HL-60 (cell line): ENCODE measurements at places on chromosomes 4 and X.

GRCh38 chrX:68838571-68838910 is 9.7 kb downstream of the EFNB1 start:
- no peak for DNase-seq

DNA sequence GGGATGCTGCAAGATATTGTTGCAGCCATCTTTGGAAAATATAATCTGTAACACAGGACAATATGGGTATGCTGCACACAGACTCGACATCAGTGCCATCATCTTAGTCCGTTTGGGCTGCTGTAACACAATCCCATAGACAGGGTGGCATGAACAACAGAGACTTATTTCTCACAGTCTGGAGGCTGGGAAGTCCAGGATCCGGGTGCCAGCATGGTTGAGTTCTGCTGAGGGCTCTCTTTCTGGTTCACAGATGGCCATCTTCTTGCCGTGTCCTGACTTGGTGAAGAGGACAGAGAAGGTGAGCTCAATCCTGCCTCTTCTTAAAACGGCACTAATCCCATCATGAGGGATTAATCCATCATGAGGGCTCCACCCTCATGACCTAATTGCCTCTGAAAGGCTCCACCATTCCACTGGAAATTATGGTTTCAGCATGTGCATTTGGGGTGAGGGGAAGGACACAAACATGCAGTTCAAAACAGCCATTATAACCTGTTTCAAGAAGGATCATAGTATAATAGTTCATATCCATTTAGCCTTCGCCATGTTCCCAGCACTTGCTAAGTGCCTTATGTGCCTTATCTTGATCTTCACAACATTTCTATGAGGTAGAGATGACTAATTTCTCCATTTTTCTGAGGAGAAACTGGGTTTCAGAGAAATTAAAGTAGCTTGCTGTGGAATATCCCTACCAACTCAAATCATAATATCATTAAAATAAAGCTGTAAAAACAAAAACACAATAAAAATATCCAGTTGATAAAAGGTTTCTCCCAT is 27.9 kb upstream of the SPP1 start:
- no peak for DNase-seq

DNA sequence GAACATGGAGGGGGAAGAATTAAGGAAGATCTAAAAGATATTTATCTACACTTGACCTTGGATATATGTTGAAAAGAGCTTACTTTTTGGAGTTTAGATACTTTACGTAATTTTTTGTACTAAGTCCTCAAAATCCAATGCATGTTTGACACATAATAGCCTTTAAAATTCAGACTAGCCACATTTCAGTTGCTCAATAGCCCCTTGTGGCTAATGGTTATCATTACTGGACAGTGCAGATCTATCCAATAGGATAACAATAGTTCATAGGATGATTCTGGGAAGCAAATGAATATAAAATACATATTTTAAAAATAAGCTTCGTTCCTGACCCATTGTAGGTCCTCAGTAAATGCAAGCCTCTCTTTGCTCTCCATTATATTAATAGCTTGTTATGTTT is 13.8 kb downstream of the AP1AR start:
- no peak for DNase-seq

DNA sequence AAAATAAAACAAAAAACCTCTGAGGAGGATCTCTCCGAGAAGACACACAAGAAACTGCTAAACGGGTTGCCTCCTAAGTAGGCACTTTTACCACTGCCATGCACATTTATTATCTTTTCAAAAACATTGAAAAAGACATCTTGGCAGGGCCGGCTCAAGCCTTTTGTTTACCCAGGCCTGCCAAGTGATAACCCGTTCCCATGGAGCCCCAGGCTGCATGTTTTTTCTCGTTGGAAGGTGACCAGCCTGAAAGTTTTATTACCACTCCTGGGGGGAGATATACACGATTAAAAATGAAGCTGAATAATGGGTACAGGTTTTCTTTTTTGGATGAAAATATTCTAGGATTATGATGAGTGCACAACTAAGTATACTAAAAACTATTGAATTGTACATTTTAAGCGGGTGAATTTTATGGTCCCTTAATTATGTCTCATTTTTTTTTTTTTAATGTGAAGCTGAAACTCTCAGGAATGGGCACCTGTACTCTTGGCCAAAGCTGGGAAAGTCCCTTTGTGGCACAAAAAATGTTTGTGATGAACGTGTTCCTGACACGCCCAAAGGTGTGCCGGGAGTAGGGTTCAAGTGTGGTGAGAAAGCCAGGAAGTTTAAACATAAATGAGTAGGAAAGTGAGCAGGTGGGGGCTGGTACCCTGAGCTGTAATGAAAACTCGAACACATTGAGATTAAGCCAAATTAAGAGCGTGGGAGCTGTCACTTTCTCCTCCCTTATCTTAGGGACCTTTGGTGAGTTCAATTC is 1.5 kb upstream of the MAP7D2 start:
- no peak for DNase-seq

- DNase-seq, result no peak
Observed at GRCh38 chr4:147059064-147059731, 113.5 kb upstream of the TTC29 start.

DNA sequence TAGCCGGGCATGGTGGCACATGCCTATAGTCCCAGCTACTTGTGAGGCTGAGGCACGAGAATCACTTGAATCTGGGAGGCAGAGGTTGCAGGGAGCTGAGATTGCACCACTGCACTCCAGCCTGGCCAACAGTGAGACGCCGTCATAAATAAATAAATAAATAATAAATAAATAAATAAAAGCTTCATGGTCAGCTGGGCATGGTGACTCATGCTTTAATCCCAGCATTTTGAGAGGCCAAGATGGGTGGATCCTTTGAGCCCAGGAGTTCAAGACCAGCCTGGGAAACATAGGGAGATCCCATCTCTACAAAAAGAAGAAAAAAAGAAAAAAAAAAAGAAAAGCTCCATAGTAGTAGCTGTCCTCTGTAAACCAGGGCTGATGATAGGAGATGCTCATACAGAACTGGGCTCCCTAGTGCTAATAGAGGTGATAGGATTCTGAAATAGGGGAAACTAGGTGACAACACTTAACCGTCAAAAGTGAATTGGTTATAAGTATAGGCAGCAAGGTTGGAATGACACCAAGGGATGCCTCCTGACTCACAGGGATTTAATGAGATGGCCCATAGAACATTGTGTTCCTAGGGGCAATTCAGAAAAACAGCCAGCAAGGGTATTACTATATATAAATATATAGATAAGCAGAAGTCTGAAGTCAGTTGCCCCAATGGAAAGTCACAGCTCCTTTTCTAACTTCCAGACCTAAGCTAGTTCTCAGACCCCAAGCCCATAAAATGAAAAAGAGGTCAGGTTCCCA is 41.8 kb upstream of the ARHGEF6 start:
- no peak for DNase-seq

- no peak for DNase-seq
Observed at GRCh38 chrX:134718105-134718965, 60.1 kb upstream of the PLAC1 start.

DNA sequence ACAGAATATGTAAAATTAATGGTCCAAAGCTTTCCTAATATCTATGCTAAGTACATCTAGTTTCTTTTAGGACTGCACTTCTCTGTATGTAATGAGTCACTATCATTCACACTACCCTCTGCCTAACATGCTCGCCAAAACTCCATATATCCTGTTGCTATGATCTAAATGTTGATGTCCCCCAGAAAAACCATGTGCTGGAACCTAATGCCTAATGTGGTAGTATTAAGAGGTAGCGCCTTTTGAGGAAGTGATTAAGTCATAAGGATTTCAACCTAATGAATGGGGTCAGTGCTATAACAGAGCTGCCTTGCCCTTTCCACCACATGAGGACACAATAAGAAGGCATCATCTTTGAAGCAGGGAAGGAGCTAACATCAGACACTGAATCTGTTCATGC is 34.9 kb upstream of the NFKB1 start:
- DNase-seq, result no peak

GRCh38 chr4:107060388-107060787 is 24.3 kb upstream of the DKK2 start:
- DNase-seq, result no peak

DNA sequence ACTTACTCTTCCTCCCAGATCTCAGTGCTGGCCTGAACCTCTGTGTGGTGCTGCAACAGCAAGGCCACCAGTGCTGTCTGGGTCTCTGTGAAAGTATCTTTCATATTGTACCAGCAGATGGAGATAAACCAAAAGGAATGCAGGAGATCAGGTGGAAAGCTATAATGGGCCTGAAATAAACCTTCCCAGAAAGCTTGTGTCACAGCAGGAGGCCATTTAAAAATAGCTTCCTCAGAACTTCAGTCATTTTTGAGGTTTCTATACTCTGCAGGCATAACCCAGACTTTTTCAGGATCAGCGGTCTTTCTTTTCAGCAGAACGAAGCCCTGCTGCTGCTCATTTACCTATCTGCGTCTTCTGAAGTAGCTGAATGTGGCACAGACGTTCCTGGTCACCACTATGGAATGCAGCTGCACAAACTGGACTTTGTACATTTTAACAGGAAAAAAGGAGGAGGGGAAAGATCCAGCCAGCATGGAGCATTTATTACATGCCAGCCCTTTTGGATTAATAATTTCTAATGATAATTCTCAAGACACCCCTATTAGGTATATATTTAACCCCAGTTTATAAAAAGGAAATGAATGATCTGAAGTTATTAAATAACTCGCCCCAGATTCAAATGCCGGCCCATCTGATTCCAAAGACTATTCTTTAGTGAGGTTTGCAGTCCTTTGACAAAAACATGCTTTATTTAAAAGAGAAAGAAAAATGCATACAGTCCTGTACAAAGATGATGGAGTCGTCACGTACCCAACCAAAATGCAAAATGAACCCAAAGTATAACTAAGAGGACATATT is 119.7 kb downstream of the NFKB1 start:
- DNase-seq, result no peak

GRCh38 chr4:23022032-23022431 is 329.3 kb downstream of the GBA3 start:
- DNase-seq, result no peak

- DNase-seq, result no peak
Observed at GRCh38 chr4:126916049-126916625, 716.6 kb upstream of the INTU start.

- no peak for DNase-seq
Observed at GRCh38 chr4:67885762-67886161, 2.0 kb upstream of the TMPRSS11D start.

DNA sequence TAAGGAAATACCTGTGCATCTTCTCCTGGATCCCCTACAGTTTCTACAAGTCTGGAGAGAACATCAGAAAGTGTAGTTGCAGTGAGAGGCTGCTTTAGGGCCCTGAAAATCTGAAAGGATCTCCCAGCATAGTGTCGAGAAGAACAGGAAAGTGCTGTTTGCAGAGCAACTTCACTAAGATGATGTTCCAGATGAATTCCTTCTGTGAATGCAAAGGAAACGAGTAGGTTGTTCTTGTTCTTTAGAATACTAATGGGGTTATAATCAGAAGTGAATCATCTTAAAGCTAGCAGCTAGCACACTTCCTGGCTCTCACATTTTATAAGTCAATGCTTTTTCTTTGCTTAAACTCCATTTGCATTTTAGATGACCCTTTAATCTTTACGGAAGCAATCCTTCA is 53.7 kb downstream of the ZAR1 start:
- no peak for DNase-seq

DNA sequence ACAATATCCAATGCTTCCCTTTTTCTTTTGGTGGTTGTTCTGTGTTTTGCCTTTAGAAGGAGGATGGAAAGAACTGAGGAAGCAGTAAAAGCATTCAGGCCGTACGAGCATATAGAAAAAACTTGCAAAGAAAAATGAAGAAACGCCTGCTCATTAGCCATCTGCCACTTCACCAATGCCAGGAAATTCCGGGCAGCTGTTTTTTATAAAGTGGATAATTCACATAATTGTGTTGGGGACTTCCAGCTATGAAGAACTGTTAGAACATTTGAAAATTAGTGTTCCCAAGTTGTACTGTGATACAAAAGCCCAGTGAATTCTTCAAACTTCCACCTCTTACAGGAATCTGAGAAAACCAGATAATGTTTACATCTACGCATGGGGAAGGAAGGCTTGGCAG is 11.7 kb downstream of the RELL1 start:
- DNase-seq, result no peak

- no peak for DNase-seq
Observed at GRCh38 chrX:75115707-75116413, 40.2 kb downstream of the ABCB7 start.

DNA sequence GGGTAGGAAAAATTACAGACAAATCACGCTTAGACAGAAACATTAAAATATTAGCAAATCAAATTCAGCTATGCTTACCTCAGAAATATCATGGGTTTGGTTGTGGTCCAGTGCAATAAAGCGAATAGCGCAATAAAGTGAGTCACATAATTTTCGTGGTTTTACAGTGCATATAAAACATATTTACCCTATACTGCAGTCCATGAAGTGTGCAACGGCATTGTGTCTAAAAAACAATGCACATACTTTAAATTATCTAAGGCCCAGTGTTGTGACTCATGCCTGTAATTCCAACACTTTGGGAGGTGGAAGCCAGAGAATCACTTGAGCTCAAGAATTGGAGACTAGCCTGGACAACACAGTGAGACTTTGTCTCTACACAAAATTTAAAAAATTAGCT is 195.7 kb upstream of the IL1RAPL1 start:
- no peak for DNase-seq

DNA sequence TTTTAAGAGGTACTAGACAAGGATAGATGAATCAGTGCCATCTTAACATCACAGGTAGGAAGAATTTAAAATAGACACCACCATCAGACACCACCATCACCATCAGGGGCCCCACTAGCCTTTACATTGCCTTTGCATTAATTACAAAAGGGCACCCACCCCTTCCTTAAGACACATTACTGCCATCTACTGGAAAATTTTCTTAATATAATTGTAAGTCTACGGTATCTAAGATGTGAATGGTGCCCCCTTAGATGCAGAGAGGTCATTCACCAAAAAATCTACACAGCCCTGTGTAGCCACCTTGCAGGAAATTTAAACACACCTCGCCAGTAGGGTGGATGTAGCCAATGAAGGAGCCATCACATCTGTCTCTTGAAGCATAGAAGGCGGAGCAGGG is 184.1 kb downstream of the MID1IP1 start:
- DNase-seq, result no peak

DNA sequence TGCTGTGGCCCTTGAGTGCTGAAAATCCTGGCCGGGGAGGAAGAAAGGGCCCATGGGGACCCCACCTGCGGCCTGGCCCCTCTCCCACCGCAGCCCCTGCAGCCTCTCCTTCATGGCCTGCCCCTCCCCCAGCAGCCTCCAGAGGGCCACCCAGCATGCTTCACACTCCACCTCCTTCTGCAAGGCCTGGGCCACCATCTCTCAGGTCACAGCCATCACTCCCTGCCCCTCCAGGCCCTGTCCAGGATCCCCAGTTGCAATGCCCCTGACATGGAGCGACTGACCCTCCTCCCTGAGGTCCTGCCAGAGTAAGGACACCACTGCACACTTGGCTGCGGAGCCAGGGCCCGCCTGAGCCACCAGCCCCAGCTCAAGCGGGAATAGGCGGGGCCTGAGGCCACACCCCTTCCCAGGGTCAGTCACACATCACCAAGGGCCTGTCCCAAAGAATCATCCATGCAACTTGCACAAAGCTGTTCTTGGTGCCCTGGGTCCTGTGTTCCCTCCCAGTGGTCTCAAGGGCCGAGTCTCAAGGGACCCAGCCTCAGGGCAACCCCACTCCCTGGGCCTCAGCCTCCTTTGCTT is 32.9 kb downstream of the CCNQ start:
- DNase-seq, result no peak

- no peak for DNase-seq
Observed at GRCh38 chr4:76984788-76985211, 35.2 kb downstream of the SEPTIN11 start.
